MG63 (cell line): ENCODE measurements at places on chromosomes 2 and 18.
A peak's percentile ranks its signal among the peaks of the same experiment; 100 is the strongest.

DNA sequence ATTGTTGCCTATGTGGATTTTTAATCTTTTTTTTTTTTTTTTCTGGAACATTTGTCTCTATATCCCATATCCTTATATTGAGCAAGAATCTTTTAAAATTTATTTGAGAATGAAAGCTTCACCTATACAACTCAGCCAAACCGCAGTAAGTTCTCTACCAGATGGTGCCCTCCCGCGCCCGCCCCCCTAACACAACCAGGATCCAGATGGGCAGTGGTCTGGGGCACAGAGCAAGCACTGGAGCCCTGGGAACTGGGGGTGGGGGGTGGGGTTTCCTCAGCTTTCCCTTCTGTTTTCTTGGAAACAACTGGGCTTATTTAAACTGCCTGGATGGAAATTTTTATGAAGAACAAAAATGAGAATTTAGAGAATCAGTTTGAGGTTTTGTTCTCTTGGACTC is 74.6 kb downstream of the ACAA2 start:
- no peak for DNase-seq

DNA sequence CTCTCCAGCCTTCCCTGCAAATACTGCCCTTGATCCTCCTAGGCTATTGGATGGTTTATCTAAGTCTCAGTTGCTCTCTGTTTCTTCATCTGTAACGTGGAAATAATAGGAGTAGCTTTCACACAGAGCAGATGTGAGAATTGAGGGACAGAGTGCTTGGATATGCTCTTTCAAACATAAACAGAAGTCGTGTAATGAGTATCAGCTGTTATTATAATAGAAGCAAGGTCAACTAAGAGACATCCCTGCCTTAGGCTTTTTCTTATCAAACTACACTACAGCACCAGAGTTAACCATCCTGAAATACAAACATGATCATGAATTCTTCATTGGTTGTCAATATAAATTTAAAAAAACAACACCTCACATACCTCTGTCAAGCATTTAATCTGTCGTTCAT is 138.2 kb downstream of the DOK6 start:
- DNase-seq, result no peak

DNA sequence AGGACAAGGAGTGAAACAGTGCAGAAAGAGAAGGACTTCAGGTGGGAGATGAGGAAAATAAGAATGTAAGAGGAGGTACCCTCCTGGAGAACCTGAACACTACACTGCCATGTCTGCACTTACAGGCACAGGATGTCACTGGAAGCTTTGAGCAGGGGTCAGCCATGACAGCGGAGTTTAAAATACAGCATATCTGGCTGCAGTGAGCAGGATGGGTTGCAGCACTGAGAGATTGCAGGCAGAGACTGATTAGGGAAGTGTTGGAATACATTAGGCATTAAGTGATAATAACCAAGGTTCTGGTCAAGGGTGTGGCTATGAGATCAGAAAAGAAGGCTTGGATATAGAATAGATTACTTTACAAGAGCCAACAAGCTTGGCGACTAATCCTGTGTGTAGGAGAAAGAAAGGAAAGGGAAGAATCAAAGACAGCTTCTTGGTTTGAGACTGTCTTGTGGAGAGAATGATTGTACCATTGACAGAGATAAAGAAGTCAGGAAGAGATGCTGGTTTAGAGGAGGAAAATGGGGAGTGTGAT is 171.1 kb upstream of the RBMS1 start:
- DNase-seq, result no peak

- no peak for DNase-seq
These were observed 164.0 kb downstream of the RDH14 start for GRCh38 chr2:18396329-18397010.

GRCh38 chr2:8541636-8542035 is 140.2 kb upstream of the ID2 start:
- DNase-seq, result no peak

- DNase-seq, result no peak
These were observed 212.7 kb downstream of the AGAP1 start for GRCh38 chr2:235706506-235706905.

GRCh38 chr18:28626756-28627155 is 449.8 kb upstream of the CDH2 start:
- no peak for DNase-seq

DNA sequence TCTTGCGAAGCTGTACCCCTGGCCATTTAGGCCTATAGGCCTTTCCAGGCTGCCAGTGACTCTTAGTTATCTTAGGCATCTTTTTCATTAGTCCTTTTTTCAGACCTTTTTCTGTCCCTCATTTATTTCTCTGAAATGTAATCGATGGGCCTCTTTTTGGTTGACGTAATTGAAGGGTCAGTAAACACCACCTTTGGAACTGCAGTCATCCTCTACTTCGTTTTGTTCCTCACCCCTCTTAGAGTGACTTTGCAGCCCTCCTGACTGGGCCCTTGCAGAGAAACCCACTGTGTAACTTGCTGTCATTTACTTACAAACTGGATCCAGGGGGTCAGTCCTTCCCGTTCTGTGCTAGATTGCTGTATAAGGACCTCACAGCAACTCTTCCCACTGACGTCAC is 23.2 kb downstream of the CENPO start:
- no peak for DNase-seq

- no peak for DNase-seq
These were observed 3.8 kb downstream of the HNRNPLL start for GRCh38 chr2:38598991-38599295.

DNA sequence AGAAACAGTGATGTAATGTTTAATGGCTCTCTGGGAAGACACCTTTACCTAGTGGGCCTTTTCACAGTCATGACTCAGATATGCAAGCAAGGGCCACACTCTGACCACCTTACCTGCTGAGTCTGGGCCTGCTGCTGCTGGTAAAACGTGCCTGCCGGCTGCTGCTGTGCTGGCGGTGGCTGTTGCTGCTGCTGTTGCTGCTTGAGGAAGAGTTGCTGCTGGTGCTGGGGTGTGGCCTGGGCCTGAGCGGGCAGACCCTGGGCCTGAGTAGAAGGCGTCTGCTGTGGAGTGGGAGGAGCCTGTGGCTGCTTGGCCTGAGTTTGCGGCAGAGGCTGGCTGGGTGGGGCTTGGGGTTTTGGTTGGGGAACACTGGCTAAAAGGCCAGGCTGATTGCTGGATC is 81.6 kb upstream of the NFU1 start:
- no peak for DNase-seq

DNA sequence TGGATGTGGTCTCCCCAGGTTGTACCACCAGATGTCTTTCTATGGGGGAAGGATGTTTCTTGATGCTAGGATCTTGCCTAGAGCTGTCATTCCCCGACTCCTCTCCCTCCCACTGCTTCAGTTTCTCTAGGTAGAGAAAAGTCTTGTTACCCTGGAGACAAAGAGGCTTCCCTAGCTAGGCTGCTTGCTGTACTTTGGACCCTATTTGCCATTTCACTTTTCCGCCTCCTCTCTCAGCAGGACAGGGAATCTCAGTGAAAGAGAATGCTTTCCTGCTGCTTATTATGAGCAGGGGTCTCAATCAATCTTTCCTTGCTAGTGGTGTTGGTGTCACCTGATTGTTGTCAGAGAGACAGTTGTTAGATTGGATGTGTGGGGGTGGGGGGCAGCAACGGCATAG is 818.8 kb upstream of the GYPC start:
- DNase-seq, result no peak

- no peak for DNase-seq
These were observed 4.6 kb downstream of the C2orf81 start for GRCh38 chr2:74416778-74417177.

- no peak for DNase-seq
These were observed 105.8 kb downstream of the ARHGAP28 start for GRCh38 chr18:6835345-6835744.

GRCh38 chr2:240574386-240575100 is 6.3 kb downstream of the RNPEPL1 start:
- DNase-seq, result no peak

DNA sequence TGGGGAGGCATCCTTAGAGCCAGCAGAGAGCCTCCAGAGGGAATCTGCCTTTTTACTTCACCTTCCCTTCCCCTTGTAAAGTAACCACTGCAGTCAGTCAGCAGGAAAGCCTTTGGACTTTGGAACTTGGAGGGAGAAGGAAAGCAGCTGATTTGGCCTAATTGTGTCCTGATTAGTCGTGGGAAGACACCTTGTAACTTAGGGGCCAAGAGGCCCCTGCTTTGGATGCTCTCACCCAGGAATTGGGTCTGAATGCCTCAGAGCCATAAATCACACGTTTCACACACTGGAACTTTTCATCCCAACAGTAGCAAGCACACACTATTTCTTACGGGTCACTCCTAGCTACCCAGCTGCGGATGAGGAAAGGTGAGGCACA is 81.0 kb upstream of the PPM1B start:
- no peak for DNase-seq

GRCh38 chr18:63928331-63928730 is 20.6 kb downstream of the SERPINB10 start:
- no peak for DNase-seq

DNA sequence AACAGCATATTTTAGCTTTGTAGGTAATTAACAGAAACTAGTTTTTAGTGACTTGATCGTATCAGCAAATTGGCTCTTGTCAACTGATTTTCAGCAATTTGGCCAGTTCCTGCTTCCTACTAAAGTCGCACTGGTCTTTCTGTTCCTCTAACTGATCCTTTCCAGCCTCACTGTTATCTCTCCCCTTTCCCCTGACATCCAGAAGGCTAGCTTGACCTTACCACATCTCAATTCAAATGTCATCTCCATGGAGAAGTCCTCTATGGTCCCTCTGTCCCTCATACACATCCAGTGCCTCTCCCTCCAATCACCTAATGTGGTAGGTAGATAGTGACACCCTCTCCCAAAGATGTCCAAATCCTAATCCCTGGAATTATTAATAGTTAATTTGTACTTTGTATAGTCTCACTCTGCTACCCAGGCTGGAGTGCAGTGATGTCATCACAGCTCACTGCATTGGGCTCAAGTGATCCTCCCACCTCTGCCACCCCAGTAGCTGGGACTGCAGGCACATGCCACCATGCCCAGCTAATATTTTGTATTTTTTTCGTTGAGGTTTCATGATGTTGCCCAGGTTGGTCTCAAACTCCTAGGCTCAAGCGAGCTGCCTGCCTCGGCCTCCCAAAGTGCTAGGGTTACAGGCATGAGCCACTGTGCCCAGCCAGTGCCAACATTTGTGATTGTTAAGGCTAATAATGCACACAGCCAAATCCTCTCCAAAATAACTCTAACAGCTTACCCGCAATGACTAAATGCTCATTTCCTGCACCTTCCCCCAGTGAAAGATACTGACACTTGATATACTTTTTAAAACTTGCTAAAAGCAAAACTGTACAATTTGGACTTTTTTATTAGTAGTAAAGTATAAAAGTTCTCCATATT is 16.9 kb downstream of the PSTPIP2 start:
- peak; percentile 60 for DNase-seq

GRCh38 chr18:78246050-78246449 is 733.6 kb upstream of the SALL3 start:
- DNase-seq, result no peak

DNA sequence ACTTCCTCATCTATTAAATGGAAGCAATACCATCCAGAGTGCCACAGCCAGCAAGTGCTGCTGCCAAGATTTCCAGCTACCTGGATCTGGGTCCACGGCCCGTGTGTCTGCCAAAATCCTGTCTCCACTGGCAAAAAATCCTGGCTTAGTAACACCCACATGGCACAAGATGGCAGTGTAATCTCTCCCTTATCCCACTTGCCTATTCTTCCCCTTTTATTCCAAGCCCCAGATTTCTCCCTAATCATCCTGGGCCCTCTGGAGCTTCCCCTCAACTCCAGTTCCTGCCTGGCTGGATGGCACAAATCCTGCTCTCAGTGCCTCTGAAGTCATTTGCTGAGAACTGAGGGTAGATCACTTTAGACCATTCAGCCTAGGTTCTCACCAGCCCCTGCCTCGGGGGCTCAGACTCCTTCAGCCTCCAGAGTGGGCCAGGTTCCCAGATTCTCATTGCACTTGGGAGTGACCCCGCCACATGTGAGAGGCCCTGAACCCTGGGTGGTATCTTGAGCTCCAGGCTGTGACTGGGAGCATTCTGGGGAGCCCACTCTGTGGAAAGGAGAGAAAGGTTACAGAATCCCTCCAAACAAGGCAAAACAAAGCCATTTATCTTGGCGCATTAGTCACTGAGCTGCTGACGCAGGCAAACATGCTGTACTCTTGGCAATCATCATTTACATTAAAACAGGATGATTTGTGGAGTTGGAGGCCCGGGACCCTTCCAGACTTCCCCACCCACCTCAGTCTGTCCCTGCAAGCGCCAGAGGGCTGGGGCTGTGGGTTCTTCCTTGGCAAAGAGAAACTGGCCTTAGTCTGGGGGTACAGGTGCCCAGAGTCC is 325.8 kb downstream of the DYSF start:
- DNase-seq, result no peak

- DNase-seq, result no peak
These were observed 20.0 kb downstream of the ELP2 start for GRCh38 chr18:36149514-36150289.

GRCh38 chr2:174645296-174645695 is 47.7 kb upstream of the WIPF1 start:
- DNase-seq, result no peak

DNA sequence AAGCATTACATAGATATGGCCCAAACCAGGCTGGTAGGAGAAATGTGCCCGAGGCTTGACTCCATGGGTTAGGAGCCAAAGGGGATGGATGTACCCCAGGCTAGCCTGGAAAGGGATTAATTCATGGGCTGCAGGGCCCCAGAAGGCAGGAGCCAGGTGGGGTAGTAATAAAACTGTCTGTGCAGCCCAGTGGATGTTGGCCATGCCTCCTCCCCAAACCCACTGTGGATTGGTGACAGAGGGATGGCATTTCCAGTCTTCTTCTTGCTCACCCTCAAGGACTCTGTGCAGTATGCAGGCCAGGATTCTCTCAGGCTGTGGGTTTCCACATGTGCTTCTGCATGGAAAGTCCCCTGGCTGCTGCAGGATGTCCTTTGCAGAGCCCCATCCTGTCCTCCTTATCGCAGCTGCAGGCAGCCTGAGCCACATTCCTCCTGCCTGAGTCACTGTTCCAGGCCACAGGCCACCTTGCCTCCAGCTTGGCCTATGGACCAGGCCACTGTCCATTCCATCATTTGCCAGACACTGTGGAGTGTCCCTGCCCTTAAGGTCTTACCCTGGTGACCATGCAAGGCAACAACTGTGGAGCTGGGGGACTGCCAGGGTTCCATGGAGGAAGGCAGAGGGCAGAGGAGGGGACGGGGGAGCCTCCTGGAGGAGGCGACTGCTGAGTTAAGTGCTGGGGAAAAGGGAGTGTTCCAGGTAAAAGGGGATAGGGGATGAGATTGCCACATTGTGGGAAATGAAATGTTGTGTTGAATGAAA is 38.9 kb downstream of the INO80C start:
- peak; percentile 67 for DNase-seq

- no peak for DNase-seq
These were observed 3.4 kb downstream of the VSNL1 start for GRCh38 chr2:17543848-17544247.

- no peak for DNase-seq
These were observed 3.3 kb downstream of the ST6GAL2 start for GRCh38 chr2:106882673-106883072.
